ENCODE measurements at places on chromosomes 1 and 21. TPM values are rescaled to one million over a fixed set of nuclear protein-coding genes. Genes with fewer than 3 reads are reported as not detected.

The RFX5 gene
- 33.6 TPM for polyA plus RNA-seq

The DYNLT5 gene
- not detected for polyA plus RNA-seq

- DNase-seq, result no peak
Observed at GRCh38 chr1:89179343-89179742, 3.5 kb upstream of the GBP7 start.

GRCh38 chr1:207804721-207805468, 53.0 kb downstream of the CD46 start:
- no peak for DNase-seq

- no peak for DNase-seq
Observed at GRCh38 chr1:24861821-24862727, 68.0 kb downstream of the RUNX3 start.

- no peak for DNase-seq
Observed at GRCh38 chr1:25566730-25567341, 23.4 kb downstream of the LDLRAP1 start.

DNA sequence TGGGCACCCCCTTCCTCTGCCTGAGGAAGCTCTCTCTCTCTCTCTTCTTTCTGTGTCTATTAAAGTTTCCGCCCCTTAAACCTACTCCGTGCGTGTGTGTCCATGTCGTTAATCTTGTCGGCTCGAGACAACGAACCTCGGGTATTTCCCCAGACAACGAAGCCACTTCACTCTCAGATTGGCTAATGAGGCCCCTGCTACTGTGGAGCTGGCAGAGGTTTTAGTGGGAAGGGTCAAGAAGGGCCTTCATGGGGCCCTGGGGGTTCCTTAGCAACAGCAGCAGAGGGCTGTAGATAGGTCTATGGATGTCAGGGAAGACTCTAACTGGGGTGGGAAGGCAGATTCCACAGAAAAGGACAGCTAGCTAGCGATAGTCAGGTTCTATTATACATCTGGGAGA, 239.8 kb upstream of the RAB4A start:
- no peak for DNase-seq

GRCh38 chr1:163774401-163774945, 452.7 kb downstream of the NUF2 start:
- DNase-seq, result no peak
